ENCODE measurements at places on chromosomes 11 and 22. TPM values are rescaled to one million over a fixed set of nuclear protein-coding genes. Genes with fewer than 3 reads are reported as not detected.

GRCh38 chr11:100825626-100826025 lies 138.5 kb downstream of the ARHGAP42 start:
- no peak for DNase-seq

Gene KCNJ4
- not detected for total RNA-seq

- DNase-seq, result peak; percentile 46
These were observed 19.4 kb downstream of the HTR3A start for GRCh38 chr11:113994077-113994954.

Gene YPEL1
- 5.1 TPM for total RNA-seq

- DNase-seq, result no peak
These were observed 54.3 kb upstream of the MYEOV start for GRCh38 chr11:69239641-69240040.

Gene BSX
- total RNA-seq, result not detected

Gene FJX1
- total RNA-seq, result 44.5 TPM

DNA sequence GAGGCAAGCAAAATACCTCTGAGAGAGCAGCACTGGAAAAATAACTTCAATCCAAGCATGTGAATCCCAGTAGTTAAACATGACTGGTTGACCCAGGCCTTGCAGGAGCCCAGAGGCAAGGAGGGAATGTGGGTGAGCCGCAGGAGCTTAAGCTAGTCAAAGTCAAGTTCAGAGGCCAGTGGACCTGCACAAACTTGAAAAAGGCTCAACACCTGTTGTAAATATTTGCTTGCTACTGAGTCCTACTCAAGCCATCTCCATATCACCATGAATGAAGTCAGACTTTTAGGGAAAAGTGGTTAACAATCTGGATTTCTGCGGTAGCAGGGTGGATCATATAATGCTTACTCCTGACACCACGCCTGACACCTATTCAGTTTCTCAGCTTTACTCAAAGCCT lies 4.8 kb upstream of the CAT start:
- no peak for DNase-seq

Gene RAB39A
- 0.05 TPM for total RNA-seq

GRCh38 chr11:10973416-10973815 lies 115.6 kb upstream of the ZBED5 start:
- DNase-seq, result no peak

Gene MRGPRX4
- total RNA-seq, result 0.51 TPM

- DNase-seq, result no peak
These were observed 35.7 kb upstream of the USP47 start for GRCh38 chr11:11806074-11806473.

Gene DLAT
- 41.6 TPM for total RNA-seq

DNA sequence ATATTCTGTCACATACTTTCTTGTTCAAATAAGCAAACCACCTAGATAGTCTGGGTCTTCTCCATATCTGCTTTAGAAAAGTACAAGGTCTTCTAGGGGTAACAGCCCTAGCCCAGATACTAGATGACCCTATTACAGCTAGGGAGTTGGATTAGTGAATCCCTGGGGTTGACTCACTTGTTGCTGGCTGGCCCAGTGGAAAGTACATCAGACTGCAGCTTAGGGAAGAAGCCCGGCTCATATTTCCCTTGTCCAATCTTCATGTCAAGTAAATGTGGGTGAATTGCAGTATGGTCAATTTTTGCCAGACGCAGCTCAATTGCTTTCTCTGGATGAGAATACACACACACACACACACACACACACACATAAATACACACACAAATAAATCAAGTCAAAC lies 79.1 kb upstream of the SCUBE2 start:
- peak; percentile 44 for DNase-seq

Gene YPEL4
- 0.05 TPM for total RNA-seq

Gene CTSC
- 78.7 TPM for total RNA-seq

Gene PLAAT5
- total RNA-seq, result not detected

DNA sequence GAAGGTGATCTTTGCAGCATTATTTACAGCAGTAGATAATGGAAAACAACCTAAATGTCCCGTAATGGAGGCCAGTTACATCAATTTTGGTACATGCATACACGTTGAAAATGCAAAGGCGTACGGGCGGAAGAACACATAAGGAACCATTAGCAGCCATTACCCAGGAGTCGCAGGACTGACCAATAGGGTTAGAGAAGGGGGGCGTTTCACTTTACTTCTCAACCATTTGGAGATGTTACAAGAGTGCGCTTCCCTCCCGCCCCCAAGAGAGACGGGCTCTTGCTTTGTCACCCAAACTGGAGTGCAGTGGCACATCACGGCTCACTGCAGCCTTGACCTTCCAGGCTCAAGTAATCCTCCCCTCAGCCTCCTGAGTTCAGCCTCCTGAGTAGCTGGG lies 52.8 kb upstream of the SLC35C1 start:
- DNase-seq, result no peak

- peak; percentile 94 for DNase-seq
These were observed 43.2 kb upstream of the ETS1 start for GRCh38 chr11:128630367-128631230.

DNA sequence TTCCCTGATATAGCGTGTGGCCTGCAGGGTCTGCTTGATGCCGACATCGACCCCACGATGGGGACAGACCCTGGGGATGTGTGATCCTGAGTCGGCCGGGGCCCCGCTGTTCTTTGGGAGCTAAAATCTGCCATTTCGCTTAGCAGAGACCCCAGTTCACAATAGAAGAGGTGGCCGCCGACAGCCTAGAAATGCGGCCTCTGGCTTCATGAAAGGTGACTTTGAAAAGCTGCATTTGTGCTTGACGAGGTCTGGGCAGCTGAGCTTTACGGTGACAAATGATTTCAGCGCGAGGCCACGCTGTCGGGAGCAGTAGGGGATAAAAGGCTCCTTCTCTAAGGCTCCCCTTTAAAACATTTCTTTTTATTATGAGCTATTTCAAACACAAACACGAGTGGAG lies 71.7 kb downstream of the RPS6KA4 start:
- DNase-seq, result no peak

DNA sequence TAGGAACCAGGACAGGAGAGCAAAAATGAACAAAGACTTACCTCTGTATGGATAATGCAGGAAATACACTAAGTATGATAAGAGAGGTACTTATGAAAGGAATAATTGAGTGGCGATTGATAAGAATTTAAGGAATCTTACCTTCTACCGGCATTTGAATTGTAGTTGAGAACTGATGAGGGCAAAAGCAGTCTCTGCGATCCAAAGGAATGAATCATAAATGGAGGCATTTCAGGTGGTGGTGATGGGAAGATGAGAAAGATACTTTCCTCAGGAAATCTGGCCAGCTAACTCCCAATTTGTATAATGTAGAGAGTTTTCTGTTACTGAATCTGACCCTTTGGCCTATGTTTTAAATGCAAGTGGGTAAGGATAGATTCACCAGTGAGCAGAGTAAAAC lies 71.9 kb upstream of the C11orf87 start:
- no peak for DNase-seq

DNA sequence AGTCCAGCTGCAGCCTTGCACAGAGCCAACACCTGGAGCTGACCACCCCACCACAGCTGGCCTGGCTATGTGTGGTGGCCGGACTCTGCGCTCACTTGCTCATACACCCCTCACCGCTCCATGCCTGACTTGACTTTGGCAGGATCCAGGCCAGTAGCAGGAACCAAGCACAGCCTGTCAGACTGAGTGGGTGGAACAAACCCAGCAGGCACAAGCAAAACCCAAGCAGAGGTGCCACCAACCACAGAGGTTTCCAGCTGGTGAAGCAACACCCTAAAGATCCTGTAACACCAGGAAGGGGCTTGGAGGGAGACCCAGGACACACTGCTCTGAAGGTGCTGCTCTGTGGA lies 44.9 kb upstream of the WNT11 start:
- DNase-seq, result no peak

DNA sequence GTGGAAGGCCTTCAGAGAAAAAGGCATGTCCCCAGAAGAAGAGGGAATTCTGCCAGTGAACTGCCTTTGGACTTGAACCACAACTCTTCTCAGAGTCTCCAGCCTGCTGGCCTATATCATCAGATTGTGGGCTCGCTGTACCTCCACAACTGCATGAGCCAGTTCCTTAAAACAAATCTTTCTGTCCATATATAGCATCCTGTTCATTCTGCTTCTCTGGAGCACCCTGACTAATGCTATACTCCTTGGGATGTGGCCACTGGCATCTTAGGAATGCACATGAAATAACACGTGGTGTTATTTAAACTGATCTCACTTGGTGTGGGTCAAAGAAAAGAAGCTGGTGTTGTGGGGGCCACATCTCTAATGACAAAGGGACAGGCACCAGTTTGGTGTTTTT lies 58.3 kb upstream of the VSTM5 start:
- no peak for DNase-seq

- DNase-seq, result peak; percentile 48
These were observed 893 bp downstream of the SLC36A4 start for GRCh38 chr11:93196816-93197379.

DNA sequence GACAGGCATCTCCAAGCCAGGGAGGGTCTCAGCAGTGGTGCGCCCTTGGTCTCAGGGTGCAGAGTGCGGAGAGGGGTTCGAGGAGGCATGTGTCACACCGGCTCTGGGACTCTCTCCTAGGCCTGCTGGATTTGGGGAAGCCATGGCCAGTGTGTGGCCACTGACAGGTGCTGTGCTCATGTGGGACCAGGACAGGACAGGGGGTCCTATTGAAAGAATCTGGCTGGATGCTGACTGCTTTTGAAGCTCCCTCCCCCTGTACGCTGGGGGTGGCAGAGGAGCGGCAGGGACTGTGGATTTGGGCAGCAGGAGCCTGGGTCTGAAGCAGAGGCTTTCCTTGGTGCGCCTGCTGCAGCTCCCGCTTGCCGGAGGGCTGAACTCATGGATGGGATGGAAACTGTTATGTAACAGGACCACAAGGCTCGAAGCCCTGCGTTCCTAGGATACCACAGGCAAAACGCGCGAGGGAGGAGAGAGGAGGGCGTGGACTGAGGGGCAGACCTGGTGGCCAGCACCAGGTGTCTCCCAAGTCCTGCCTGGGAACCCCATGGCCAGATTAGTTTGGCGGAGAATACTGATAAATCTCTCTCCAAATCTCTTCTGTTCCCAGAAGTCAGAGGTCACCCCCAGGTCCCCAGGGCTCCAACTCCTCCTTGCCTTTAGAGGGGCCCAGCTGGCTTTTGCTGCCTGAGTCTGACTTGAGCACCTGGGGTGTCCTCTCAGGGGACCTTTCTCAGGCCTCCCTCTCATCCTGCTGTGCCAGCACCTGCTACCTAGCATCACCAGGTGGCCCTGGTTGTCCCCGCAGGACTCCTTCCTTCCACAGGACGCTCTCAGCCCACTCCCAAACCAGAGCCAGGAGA lies 13.8 kb upstream of the TEF start:
- no peak for DNase-seq

- no peak for DNase-seq
These were observed 56.8 kb downstream of the LDLRAD3 start for GRCh38 chr11:36000616-36001190.

Gene NFAM1
- not detected for total RNA-seq

DNA sequence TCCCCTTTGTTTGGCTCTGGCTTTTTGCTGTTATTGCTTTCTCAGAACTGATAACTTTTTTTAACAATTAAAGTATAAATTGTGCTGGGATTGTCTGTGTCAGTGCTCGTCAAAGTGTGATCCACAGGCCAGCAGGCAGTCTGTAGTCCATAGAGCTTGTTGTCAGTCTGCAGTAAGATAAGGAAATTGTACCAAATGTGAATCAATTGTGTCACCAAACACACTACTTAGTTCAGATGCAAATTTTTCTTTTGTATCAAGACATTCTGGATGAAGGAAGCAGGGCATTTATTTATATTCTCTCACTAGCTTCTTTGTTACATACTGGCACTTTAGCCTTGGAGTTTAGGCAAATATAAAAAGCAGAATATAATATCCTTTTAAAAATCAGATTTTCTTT lies 121.0 kb downstream of the WNT11 start:
- no peak for DNase-seq

Data from dermis blood vessel endothelial cell (primary cell).